Testis (tissue), 5 donors: ENCODE measurements at places on chromosomes 16 and 17. TPM values are rescaled to one million over a fixed set of nuclear protein-coding genes. Genes with fewer than 3 reads are reported as not detected.

DNA sequence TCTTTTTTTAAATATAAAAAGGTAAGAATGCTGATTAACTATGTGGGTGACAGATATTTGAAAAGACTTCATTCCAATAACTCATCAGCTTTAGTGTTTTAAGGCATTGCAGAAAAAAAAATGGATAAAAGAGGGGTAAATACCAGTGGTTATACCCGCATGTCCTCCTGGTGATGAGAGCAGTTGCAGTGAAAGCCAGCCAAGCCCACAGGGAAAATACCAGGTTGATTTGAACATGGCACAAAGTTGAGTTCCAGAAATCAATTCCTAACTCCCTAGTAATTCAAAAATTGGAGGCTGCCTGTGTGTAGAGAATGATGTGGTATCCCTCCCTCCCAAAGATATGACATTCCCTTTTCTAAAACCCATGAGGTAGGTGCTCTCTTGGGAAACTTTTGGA, 453.2 kb upstream of the SOX9 start:
- no peak for DNase-seq

GRCh38 chr17:37706446-37706845, 38.4 kb downstream of the HNF1B start:
- no peak for DNase-seq

DNA sequence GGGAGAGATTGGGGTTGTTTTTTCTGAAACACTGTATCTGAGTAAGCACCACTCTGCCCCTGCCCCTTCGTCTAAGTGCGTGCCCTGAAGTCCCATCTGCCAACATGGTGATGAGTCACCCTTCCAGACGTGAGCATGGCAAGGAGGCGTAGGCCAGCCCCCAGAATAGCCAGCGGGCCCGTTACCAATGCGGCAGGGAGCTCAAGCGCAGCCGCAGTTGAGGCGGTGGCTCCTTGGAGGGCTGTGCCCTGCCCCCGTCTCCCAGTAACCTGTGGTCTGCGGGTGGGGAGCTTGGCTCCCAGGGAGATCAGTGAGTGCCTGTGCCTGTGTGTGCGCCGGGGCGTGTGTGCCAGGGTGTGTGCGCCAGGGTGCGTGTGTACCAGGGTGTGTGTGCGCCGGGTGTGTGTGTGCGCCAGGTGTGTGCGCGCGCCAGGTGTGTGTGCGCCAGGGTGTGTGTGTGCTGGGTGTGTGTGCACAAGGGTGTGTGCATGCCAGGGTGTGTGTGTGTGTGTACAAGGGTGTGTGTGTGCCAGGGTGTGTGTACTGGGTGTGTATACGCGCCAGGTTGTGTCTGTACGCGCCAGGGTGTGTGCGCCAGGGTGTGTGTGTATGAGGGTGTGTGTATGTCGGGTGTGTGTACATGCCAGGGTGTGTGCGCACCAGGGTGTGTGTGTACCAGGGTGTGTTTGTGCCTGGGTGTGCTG, 98.6 kb upstream of the CHMP6 start:
- DNase-seq: no peak

- no peak for DNase-seq
Measured at GRCh38 chr17:8360260-8360659, 16.2 kb downstream of the KRABD2 start.

GRCh38 chr17:73695035-73695738, 50.9 kb upstream of the SDK2 start:
- no peak for DNase-seq

Gene USP32
- polyA plus RNA-seq: 279 TPM

Gene ZNF267
- 4.6 TPM for polyA plus RNA-seq

Gene ZP2
- polyA plus RNA-seq: 0.18 TPM
